Stimulated activated CD4-positive, alpha-beta T cell treated with anti-CD3 and anti-CD28 coated beads, Interleukin-4, amount 100 ng/mL, for 4 hours (primary cell): ENCODE measurements at places on chromosomes 2 and 18.

DNA sequence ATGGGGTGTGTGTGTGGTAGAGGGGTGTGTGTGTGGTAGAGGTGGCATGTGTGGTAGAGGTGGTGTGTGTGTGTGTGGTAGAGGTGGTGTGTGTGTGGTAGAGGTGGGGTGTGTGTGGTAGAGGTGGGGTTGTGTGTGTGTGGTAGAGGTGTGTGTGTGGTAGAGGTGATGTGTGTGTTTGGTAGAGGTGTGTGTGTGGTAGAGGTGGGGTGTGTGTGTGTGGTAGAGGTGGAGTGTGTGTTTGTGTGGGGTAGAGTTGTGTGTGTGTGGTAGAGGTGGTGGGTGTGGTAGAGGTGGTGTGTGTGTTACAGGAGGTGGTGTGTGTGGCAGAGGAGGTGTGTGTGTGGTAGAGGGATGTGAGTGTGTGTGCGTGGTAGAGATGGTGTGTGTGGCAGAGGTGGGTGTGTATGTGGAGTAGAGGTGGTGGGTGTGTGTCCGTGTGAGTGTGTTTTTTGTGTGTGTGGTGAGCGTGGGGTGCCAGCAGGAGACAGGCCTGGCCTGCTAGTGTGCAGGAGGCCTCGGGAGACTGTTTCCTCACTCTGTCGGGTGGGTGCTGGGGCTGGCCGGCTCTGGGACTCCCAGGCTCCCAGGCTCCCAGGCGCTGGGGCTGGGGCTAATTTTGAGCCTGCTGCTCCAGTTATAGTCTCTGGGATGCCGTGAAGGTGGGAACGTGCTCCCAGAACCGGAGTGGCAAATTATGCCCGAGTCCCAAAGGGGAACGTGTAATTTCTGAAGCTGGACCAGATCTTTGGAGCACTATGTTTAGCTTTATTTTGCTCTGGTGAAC is 165.2 kb downstream of the DYSF start:
- DNase-seq: no peak

GRCh38 chr2:73970850-73971471 is 13.7 kb upstream of the TET3 start:
- DNase-seq: peak; percentile 38

- no peak for DNase-seq
These were observed 316.0 kb downstream of the TXNL1 start for GRCh38 chr18:56322406-56322805.

GRCh38 chr2:233424154-233424951 is 70.1 kb downstream of the DGKD start:
- no peak for DNase-seq

DNA sequence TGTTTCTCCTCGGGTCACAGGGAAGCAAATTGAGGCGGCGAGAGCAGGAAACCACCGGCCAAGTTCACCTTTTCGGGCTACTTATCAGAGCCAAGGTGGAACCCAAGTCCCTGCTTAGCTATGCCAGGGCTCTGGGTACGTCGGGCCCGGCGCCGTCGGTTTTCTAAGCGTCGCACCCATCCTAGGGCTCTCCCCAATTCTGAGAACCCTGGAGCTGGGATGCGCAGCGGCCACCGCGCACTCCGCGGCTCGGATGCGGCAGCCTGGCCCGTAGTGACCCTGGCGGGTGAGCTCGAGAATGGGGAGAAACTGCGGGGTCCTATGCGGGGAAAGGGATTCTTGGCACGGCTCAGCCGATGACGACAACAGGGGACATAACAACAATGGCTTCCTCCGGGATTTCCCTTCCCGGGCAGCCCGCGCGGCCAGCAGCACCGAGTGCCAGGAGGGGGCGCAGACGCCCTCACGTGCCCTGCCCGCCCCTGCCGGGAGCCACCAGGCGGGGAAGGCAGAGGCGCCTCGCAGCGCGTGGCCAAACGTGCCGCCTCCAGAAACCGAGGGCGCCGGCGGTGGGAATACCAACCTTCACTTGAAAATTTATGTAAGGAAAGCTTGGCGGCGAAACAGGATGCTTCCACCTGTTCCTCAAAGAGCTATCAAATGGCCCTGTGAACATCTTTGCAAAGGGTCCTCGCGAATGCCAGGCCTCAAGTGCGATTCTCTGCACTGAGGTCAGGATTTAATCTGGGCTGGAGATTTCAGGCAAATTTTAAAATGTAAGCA is 2.1 kb upstream of the SLC30A3 start:
- peak; percentile 66 for DNase-seq

DNA sequence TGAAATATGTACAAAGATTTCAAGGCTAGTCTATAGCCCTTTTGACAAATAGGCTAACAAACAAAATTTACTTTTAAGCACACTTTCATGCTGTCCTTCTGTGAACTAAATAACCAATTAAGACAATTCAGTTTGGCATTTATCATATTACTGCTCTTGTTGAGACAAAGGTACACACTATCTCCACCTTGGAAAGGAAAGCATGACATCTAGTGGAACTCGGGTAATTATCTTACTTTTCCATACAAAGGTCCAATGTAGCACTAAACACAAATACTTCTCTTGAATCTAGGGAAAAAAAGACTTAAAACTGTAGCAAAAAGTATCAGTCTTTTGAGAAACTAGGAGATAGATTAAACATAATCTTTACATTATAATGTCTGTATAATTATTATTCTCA is 125.0 kb upstream of the CD226 start:
- DNase-seq: no peak

GRCh38 chr2:178322068-178322467 is 127.8 kb downstream of the OSBPL6 start:
- no peak for DNase-seq

GRCh38 chr2:96538487-96539214 is 2.1 kb downstream of the ARID5A start:
- peak; percentile 83 for DNase-seq

- no peak for DNase-seq
These were observed 21.1 kb upstream of the NFATC1 start for GRCh38 chr18:79374408-79375171.

GRCh38 chr18:55858661-55859515 is 270.9 kb upstream of the TCF4 start:
- no peak for DNase-seq

- DNase-seq: no peak
These were observed 1.4 kb downstream of the ACTR1B start for GRCh38 chr2:97662386-97662894.

- peak; percentile 45 for DNase-seq
These were observed at the start of gene ALK for GRCh38 chr2:29921560-29921915. Gene ALK (minus strand): TSS chr2:29921586. CDS start chr2:29920659, 927 bp downstream.

DNA sequence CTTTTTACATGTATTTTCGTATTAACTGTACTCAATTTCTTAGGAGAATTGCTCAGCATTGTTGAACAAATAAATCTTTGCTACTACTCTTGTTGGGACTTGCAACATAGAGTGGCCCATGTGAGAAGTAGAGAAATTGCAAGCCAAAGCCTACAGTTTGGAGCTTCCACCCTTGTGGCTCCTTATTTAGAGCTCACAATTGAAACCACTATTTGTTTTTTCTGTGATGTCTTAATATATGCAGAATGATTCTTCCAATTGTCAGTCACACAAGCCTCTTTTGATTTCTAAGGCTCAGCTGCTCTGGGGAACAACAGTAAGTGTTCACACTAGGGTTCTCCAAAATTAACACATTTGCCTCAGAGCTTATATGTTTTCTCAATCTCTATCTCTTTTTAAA is 60.2 kb upstream of the GALNT13 start:
- DNase-seq: no peak

- no peak for DNase-seq
These were observed 113.8 kb downstream of the CTAGE1 start for GRCh38 chr18:22303927-22304326.

- DNase-seq: no peak
These were observed 14.5 kb downstream of the OLA1 start for GRCh38 chr2:174233771-174234275.

GRCh38 chr2:134692499-134692898 is 26.3 kb downstream of the TMEM163 start:
- DNase-seq: no peak

DNA sequence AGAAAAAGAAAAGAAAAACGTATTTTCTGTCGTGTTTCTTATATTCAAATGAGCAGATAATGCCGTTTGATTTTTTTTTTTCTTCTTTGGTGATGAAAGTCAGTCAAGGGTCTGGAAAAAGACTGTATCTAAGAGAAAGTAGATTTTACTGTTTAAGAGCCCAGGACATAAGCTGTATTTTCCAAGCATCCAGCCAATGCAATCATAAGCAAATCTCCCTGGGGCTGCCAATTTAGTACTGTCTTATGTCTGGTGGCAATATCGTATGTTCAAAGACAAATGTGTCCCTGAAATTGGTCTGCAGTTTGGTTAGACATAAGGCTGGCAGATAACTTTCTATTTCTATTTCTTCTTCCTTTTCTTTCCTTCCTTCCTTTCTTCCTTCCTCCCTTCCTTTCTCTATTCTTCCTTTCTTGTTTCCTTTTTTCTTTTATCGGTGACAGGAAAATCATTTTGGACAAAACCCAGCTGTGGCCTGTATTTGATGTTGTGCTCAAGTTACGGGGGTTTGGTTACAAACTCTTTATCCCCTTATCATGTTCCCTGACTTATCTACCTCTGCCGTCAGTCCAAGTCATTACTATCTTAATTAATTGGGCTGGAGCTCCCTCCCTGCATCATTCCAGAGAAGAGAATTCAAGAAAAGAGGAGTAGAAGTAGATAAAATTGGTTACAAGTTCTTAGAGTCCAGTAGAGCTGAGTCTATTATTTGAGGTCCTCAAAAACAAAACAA is 683.4 kb upstream of the FSHR start:
- no peak for DNase-seq

- DNase-seq: no peak
These were observed 1286.2 kb downstream of the SUCLG1 start for GRCh38 chr2:83172841-83173240.

GRCh38 chr18:3346487-3346886 is 84.6 kb downstream of the MYL12B start:
- DNase-seq: no peak

DNA sequence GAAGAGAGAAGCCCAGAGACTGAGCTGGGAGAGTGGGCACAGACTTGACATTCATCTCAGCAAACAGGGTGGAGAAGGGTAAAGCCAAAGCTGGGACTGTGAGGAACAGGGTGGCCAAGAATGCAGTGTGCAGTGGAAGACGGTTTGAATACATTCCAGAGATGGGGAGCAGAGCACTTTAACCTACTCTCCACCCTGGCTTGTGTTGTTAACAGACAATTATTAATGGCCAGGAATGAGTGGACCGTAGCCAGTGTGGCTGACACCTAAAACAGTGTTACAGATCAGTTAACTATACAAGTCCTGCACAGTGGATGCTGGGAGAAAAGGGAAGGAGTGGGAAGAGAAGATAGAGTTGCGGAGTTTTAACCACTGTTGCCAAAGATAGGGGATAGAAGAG is 7.4 kb upstream of the NAB1 start:
- no peak for DNase-seq

DNA sequence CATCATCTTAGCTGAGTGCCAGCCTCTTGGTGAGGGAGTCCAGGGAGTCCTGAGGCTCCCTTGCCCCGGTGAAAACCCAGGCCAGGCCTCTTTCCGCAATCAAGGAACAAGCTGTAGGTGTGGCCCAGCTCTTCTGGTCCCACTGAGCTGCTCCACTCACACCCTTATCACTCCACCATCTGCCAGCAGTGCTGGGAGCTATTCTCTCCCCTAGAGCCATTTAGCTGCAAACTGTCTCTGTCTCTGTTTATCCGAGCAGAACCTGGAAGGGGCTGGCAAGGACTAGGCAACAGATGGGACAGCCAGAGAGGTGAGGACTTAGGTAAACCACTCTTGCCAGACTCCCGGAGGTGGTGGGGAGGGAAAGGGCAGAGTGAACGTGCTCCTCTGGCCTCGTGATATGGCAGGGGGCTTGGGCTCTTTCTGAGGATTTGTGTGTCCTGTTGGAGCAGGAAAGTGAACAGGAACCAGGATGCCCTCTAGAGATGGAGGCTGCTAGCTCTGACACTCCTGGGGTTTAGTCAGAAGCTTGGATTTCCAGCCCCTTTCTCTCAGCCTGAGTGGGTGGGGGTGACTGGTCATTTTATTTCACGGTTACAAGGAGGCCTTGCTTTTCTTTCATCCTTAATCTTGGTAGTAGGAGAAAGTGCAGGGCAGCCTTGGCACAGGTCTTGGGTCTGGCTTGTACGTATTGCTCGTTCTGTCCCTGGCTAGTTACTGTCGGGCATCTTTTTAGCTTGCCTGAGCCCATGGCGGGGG is 19.6 kb downstream of the B3GNT2 start:
- DNase-seq: no peak

DNA sequence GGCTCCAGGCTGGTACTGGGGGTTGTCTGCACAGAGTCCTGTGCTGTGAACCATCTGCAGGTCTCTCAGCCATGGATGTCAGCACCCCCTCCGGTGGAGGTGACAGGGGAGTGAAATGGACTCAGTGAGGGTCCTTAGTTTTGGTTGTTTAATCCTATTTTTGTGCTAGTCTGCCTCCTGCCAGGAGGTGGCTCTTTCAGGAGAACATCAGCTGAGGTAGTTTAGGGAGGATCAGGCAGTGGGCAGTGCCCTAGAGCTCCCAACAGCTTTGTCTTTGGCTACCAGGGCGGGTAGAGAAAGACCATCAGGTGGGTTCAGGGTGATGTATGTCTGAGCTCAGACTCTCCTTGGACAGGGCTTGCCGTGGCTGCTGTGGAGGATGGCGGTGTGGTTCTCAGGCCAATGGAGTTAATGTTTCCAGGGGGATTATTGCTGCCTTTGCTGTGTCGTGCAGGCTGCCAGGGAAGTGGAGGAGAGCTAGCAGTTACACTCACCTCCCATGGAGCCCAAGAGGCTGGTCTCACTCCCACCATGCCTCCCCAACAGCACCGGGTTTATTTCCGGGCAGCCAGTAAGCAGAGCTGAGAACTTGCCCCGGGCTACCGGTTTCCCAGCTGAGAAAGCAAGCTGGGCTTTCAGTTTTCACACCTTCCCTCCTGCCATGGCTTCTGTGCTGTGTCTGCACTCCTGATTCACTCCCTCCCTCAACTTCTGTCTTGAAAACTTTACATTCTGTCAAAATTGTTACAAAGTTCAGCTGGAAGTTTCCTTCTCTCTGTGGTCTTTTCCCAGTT is 563.4 kb downstream of the XIRP2 start:
- no peak for DNase-seq

GRCh38 chr2:100537918-100538317 is 24.9 kb upstream of the PDCL3 start:
- DNase-seq: no peak

GRCh38 chr2:221822416-221822815 is 250.3 kb upstream of the EPHA4 start:
- DNase-seq: no peak

DNA sequence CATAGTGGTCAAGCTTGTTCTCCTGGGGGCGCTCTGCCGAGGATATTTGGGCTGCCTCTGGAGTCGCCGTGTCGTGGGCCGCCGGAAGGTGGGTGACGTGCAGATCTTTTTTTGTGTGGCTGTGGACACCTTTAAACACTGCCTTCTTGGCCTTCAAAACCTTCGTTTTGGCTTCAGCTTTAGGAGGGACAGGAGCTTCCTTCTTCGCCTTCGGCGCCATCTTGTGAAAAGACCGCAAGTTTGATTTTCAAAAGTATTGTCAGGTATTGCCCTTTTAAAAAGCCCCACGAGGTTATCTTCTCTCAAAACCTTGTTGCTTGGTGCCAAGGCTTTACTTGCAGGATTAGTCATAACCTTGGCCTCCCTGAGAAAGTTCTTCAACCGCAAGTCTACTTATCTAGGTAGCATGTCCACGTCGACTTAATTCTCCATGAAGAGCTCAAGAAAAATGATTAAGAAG is 20.8 kb downstream of the LAMA3 start:
- DNase-seq: no peak

- DNase-seq: no peak
These were observed 314.0 kb upstream of the EPAS1 start for GRCh38 chr2:45983213-45983612.

GRCh38 chr2:219868635-219869034 is 241.2 kb downstream of the SLC4A3 start:
- no peak for DNase-seq

- DNase-seq: no peak
These were observed 5.0 kb downstream of the CNDP1 start for GRCh38 chr18:74539289-74539688.

GRCh38 chr2:209613649-209614305 is 157.9 kb upstream of the UNC80 start:
- DNase-seq: no peak
